Activated CD4-positive, alpha-beta T cell treated with anti-CD3 and anti-CD28 coated beads, Interleukin-2, amount 50 U/mL, for 4 hours (primary cell): ENCODE measurements at places on chromosomes 2 and 18.

DNA sequence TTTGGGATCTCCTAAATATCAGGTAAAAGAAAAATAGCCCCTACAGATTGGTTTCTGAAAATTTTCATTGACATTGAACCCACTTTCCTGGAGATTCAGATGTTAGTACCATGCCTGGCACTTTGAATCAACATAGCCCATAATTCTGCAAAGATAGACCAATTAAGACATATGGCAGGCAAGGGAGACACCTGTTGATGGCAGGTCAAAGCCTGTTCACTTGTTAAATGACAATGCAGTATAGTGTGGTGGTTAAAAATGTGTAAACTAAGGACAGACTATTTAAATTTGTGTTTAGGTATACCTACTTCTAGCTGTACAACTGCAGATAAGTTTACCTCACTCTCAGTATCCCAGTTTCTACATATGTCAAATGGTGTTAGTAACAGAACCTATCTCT is 178.1 kb upstream of the MMADHC start:
- no peak for DNase-seq

DNA sequence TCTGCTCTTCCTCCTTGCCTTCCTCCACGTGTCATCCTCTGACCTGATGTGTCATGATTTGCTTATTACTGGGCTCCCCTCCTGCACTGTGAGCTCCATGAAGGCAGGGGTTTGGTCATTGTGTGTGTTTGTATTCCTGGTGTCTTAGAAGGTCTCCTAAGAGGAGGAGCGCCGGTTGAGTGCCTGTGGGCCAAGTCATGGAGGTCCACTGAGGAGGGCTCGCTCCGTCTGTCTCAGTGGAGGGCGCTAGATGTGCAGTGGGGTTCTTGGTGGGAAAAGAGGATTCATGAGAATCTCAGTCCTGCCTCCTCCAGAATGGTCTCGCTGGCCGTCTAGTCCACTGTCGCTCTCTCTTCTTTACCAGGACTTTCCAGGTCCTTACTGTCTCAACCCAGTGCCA is 100.2 kb downstream of the VWA3B start:
- DNase-seq = no peak

DNA sequence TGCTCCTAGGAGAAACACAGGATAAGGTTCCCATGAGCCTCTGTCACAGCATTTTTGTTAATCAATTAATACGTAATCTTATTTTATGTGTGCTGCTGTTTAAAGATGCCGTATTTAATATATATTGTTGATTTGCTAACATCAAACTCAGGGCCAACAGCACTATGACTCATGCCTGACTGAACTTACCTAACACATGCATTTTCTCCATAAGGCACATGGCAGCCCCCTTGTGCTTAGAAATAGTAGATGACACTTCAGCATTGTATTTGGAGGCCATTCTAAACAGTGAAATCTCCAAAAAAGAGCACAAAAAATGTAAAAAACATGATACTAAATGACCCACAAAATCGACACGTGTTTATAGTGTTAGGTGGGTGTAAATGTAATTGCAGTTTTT is 314.8 kb downstream of the MYCN start:
- DNase-seq = no peak

DNA sequence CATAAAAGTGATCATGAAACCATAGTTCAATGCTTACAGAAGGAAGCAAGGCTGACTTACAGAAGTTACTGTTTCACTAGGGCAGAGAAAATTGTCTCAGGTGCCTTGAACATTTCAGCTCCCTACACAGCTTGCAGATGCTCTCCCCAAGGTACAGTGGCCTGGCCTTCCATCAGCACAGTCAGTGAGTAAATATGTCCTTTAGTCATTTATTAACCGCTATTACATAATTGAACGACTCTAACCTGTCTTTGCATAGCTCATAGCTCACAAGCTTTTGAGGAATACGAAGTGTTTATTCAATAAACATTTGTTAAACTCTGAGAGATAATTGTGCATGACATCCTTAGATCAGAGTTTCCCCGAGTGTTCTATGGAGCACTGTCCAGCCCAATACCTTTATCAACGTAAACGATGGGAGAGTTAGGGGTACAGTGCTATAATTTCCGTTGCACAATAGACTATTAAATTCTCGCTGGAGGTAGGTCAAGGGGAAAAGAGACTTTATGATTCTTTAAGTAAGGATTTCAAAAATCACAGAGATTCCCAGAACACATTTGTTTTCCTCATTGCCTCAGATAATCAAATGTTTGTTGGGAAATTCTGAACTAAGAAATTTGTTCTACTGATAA is 677.8 kb downstream of the TSN start:
- no peak for DNase-seq

- DNase-seq = peak; percentile 75
Measured at GRCh38 chr2:27754138-27754588, 17.4 kb upstream of the MRPL33 start.

- DNase-seq = no peak
Measured at GRCh38 chr2:144350151-144350802, 169.6 kb downstream of the ZEB2 start.

GRCh38 chr2:238943338-238944067 is 95.6 kb downstream of the TWIST2 start:
- no peak for DNase-seq

GRCh38 chr2:176781570-176782217 is 430.9 kb upstream of the HNRNPA3 start:
- DNase-seq = no peak

DNA sequence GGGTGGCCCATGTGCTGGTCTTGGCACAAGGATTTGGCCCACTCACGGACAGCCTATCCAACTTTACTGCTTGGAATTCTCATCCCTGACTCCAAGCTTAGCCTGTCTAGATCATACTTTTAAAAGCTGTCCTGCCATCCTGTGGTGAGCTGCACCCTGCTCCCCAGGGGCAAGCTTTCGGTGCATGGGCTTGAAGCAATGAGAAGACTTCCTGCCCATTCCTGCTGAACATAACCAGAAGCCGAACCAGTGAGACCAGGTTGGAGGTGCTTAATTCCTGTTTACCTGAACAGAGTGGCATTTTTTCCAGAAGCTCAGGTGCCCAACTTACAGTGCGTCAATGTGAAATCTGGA is 154.5 kb downstream of the ANTXR1 start:
- DNase-seq = no peak

DNA sequence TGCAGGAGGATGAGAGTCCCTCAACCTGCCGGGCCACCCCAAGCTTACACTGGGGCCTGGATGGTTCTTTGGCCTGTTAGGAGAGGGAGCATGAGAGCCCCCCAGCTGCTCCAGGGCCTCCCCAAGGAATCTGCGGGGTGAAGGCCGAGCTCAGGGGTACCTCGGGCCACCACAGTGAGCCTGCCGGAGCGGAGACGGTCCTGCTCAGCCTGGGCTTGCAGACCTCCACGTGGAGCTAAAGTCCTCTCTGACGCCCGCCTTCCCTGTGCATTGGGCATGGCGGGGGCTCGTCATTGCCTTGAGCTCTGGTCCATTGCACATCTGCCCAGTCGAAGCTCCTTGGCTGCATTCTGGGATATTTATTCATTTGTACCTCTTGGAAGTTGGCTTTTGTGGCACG is 62.7 kb downstream of the ASB1 start:
- no peak for DNase-seq

GRCh38 chr2:136359121-136359965 is 241.4 kb upstream of the CXCR4 start:
- DNase-seq = no peak

GRCh38 chr18:50590593-50590992 is 30.7 kb downstream of the MAPK4 start:
- DNase-seq = no peak

DNA sequence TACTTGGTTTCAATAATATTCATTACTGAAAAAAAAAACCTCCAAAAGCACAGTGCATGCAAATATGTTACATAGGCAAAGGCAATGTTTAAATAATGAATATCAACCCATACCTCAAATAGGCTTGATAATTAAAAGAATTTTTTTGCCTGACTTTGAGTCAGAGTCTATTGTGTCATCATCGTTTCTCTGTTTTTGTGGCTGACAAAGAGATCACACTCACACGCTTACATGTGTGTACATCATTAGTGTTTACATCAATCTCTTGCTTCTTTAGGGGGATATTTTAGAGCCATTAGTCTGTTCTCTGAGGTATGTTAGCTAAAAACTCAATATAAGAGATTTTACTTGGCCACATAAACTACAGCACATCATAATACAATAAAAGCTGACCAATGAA is 150.3 kb upstream of the MMADHC start:
- no peak for DNase-seq
